Central memory CD4-positive, alpha-beta T cell (primary cell): ENCODE measurements at places on chromosomes 12 and 14.

GRCh38 chr12:77932216-77932615, 101.5 kb downstream of the NAV3 start:
- DNase-seq: no peak

DNA sequence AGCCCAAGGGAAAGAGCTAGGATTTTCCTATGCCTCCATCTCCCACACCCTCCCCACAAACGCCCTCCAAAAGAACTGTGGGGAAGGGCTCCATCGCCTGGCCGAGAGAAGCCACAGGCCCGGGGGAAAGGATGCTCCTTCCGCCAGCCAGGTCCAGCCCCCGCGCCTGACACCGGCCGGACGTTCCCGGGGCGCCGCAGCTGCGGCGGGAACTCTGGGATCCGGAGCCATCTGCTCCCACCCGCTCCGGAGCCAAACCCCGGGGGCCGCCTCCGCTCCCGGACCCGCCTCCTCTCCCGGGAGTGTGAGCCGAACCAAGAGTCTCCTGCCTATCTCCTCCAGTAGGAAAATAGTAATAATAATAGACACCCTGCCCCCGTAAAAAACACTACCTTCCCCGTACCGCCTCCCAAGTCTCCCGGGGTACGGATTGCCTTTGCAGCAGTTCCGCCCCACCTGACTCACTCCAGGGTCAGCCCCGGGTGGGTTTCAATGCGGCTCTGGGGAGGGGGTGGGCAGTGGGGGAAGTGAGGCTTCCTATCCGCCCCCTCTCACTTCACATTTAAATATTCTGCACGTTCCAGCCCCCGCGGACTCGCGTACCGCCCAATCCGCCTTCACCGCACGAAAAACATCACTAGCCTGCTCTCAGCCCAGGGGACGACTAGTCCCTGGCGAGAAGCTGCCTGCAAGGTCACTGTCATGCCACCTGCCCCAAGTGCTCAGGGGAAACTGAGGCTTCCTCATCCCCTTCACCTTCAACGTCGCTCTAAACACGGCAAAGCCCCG, 2.4 kb downstream of the AGAP2 start:
- DNase-seq: no peak

DNA sequence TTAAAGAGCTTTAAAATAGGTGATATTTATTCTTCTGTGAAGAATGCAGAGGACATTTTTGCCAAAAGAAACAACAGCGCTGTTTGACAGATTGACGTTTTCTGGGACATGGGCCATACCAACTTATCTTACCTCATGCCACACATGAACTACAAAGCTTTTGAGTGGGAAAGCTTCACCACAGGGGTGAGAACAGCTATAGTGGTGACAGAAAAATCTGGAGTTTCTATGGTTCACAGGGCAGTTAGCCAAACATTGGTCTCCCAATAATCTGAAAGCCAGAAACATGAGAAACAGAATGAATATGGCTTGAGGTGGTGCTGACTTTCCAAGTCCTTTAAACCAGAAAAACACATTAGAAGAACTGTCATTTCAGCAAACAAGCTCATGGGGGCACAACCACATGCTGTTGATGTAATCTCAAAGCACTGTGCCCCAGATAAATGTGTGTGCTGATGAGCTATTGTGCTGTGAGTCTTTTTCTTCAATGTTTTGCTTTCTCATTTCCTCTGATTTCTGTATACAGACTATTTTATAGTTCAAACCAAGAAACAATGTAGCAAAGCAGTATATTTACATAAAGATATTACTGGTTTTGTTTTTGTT, 905.4 kb downstream of the SLC16A7 start:
- no peak for DNase-seq

GRCh38 chr12:124764870-124765580, 98.6 kb downstream of the SCARB1 start:
- DNase-seq: no peak

DNA sequence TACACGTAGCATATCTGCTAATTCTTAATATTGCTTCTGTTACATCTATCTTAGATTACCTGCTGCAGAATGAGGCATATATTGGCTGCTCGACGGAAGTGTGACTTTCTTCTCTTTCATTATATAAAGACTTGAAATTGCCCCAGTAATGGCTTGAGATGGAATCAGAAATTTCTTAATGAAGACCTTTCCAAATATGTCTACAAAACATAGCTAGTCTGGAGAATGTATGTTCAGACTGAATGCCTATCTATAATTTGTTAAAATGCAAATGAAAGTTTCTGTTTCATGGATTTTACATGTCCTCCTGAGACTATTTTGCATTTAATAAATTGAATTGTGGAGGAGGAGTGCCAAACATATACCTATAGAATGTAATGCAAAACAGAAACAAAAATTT, at the start of gene TAS2R10:
Gene TAS2R10, minus strand, starts transcription at position 101 of the 400 bp plus-strand sequence. Its CDS starts 89 bp downstream, at position 12.
- no peak for DNase-seq

DNA sequence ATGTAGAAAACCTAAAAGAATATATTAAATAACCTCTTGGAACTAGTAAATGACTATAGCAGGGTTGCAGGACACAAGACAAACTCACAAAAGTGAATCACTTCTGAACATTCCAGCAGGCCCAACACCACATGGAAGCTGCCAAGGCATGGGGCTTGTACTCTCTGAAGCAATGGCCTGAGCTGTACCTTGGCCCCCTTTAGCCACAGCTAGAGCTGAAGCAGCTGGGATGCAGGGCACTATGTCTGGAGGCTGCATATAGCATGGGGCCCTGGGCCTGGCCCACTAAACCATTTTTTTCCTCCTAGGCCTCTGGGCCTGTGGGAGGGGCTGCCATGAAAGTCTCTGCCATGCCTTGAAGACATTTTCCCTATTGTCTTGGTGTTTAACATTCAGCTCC, 1067.3 kb downstream of the LRFN5 start:
- no peak for DNase-seq

DNA sequence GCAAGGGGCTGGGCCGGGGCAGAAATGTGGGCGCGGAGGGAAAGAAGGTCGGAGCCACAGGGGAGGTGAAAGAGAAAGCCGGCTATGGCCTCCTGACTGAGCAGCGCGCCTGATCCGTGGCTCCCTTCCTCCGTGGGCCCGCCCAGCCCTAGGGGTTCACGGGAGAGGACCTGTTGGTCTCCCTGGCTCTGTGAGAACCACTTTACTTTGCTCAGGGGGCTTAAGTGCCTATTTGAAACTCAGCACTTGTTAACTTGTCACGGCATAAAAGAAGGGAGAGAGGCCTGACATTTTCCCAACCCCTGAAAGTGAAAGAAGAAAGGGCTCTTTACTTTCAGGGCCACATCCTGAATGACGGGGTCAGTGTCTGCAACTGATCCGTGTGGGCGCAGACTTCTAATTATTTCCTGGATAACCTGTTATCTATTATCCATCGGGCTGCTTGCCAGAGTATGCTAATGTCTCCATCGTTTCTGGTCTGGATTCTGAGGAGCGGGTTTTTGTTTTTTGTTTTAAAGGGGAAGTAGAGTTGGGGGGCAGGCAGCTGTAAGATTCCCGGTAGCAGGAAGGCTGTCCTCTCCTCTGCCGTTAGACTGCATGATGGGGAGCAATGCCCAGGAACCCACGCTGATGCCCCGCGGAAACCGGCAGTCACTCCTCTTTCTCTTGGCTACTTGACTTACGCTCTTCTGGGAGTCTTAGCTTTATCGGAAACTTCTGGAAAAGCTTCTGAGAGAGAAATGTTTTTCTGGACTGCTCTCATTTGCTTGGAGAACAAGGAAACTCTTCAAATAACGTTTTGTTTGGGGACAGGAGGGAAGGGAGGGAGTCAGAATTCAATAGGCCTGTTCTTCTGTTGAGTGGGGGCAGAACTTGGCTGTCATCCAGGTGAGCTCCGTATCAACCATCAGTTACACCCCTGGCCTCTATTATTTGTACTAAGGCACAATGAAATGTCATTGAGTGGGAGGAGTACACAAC, 127.7 kb upstream of the MAX start:
- peak; percentile 22 for DNase-seq

DNA sequence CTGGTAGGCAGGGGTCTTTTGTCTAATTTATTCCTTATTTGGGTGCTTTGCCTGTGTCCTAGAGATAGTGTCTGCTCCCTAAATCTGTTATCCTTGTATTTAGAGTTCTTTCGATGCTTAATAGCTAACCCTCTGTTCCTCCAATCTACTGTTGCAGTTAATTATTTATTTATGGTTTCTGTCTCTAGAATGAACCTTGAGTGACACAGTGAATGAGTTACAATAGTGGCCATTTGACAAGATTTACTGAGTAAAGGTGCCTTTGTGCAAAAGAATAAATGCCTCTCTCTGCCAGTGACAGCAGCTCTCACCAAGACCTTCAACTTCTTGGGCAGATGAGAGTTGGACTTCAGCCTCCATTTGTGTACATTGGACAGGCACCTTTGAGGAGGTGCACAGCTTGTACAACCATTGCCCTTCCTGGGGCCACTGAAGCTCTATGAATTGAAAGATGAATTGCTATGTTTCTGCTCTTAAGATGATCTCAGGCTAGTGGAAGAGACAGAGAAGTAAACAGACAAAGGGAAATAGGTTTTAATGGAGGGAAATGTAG, 165.9 kb downstream of the DERA start:
- DNase-seq: no peak

- DNase-seq: peak; percentile 74
These were observed 65.1 kb downstream of the PCNX1 start for GRCh38 chr14:70972107-70972976.
